ENCODE measurements at places on chromosomes 3 and 15.

DNA sequence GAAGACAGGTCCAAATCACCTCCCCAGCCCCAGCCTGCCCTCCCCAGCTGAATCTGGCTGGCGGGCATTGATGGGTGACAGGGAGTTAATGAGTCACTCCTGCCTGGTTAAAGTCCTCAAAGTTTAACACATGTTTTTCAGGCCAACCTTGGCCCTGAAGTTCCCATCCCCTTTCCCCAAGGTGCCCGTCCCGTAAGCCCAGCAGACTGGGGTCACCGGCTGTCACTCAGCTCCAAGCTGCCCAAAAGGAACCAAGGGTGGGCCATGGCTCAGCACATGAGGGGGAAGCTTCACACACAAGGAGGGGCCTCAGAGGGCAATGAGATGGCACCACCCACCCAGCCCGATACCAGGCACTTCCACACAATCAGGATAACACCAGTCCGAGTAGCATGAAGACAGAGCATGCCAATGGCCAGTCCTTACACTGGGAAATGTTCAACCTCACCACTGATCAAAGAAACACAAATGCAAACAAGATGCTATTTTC is 10.2 kb upstream of the KLF15 start:
- DNase-seq, result no peak

DNA sequence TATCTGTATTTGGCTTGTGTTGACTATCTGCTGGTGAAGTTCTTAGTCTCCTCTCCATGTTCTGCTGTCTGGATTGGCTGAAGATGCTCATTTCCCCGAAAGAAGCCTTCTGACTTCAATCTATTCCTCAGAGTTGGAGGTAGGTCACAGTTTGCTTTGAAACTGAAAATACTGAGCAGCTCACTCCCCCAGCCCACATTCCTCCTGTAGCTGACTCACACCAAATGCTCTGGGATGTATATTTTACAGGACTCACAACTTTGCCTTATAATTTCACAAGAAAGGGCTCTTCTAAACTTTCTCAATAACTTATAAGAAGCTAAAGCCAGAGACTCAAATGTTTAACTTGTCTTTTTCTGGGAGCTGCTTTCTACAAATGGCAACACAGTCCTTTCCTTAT is 36.3 kb upstream of the SNX4 start:
- no peak for DNase-seq

DNA sequence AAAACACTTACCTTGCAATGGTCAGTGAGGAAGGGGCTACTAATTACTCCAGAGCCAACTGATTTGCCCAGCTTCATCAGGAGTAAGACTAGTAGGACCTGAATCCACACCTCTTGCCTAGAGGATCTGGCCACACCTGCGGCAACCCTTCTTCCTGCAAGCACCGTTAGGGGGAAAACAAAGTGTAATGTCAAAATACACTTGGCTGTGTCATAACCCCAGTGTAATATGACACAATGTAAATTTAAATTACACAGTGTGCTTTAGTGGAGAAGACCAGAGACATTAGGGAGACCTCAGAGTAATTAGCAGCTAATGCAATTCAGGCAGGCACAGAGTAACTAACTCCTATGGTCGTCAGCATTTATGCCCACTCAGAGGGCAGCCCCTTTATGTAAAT is 308.5 kb upstream of the ARRDC4 start:
- DNase-seq, result no peak

DNA sequence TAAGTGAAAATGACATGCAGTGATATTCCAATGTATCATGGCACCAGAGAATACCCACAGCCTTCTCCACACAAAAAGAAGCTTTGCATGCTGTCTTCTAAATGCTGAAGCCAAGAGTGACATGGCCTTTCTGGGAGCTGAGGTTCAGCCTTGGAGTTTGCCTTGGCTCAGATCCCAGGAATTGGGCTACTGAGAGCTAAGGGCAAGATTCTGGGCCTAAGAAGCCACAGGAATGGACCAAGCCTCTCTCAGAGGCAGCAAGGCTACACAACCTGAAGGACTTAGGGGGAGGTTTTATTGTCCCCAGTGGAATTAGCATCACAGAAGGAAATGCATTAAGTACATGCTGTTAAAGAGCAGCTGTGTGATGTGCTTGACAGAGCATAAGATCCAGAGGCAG is 1078.5 kb downstream of the TUSC7 start:
- DNase-seq, result no peak

DNA sequence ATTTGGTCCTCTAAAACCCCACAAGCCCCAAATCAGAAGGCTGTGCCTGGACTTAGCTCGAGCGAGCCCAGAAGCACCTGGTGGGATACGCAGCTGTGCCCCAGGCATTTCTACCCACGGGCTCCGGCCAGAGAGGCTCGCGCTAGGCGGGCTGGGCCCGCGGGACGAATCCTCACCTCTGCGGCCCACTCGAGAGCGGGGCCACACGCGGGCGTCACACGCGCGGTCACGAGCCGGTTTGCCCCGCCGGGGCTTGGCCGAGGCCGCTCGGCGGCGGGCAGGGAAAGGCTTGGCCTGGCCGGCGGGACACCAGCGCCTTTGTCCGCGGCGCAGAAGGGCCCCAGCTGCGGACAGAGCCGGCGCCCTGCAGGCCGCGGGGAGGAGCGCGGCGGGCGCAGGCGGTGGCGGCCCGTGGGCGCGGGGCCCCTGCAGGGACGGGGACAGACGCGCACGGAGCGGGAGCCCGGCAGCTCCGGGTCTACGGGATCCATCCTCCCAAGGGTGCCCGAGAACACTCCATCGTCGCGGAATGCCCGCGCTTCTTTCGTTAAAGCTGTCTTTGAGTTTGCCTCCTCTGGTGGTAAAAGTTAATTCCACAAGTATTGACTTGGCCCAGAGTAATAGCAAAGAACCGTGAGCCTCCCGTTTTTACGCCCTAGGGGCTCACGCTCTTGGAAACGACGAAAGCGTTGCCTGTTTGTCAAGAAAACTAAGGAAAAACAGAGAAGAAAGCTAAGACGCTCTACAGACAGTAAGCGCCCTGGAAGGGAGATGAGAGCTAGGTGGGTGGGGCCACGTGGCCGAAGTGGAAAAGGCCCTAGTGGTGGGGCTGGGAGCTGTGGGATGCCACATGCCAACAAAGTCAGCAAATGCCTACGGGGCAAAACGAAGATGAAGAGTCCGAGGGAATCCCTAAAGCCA is 26.4 kb downstream of the TYRO3 start:
- peak; percentile 76 for DNase-seq

GRCh38 chr3:124854009-124854408 is 33.2 kb downstream of the ITGB5 start:
- no peak for DNase-seq

DNA sequence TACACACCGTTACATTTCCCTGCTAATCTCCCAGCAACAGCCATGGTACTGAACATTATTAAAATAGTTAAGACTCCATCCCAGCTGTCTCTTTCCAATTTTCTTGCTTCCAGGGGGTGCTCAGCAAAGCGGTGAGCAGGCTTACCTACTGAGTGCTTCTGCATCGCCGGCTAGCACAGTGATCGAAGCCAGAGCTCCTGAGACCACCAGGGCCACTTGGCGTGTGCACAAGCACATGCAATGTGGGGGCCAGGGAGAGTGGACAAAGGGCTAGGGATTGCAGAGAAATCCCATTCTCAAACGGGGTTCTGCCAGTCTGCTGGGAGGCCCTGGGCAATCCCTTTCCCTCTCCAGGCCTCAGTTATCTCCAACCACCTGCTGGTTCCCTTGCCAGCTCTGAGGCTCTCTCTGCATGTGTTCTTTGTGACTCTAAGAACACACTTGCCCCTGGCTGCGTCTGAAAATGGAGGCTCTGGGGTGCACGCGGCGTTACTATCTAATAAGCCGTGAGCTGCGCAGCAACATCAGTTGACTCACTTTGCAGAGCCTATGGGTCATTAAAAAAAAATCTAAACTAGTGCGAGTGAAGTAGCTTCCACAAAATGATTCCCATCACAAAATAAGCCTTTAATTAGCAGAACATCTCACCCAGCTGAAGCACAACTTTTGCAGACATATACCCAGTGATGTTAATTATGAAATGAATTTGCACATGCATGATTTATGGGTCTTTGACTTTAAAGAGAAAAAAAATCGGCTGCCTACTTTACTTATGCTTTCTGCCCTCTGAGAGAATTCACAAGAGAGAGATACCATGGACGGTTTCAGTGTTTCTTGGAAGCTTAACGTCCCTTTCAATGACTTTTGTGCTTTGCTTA is 271.5 kb downstream of the TLE3 start:
- DNase-seq, result no peak

DNA sequence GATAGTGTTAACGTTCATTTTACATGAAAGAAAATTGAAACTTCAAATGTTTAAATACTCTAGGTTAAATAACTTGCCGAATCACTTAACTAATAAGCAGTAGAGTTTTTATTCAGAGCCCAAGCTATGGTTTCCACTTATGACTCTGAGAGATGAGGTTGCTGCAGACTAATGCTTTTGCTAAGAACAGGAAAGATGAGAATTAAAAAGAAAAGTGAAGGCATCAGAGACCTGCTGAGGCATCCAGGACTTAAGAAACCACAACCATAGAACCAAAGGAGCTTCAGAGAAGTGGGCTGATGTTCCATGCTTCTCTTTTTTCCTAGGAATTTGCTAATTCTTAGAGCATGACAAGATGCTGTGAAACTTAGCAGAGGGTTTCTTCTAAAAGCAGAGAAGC is 9.5 kb downstream of the HMG20A start:
- DNase-seq, result no peak

DNA sequence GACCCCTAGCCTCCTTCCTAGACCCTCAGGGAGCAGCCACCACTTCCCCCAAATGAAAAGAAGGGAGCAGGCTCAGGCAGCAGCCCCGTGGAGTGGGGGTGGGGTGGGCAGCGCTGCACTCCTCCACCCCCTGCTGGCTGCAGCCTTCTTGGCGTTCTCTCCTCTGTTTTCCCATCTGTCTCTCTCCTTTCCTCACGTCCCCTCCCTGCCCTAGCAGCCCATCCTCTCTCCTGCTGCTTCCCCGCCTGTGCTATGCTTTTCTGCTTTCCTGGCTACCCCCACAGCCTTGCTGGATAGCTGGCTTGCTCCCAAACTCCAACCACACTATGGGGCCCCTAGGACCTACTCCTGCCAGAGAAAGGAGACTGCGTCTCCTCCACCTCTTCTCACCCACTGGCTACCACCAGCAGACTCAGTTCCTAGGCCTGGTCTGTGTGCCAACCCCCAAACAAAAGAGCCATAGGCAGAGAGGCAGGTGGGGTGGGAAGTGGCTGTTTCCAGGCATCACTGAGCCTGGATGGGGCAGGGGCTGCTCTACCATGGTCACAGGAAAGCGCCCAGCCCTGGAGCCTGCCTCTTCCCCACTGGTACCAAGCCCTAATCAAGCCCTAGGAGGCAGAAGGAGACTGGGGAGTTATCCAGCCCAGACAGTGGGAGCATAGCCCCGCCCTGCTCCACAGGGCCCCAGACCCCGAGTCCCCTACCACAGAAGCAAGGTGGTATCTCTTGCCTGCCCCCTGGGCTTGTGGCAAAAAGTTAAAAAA is 3.4 kb upstream of the DISP2 start:
- no peak for DNase-seq

DNA sequence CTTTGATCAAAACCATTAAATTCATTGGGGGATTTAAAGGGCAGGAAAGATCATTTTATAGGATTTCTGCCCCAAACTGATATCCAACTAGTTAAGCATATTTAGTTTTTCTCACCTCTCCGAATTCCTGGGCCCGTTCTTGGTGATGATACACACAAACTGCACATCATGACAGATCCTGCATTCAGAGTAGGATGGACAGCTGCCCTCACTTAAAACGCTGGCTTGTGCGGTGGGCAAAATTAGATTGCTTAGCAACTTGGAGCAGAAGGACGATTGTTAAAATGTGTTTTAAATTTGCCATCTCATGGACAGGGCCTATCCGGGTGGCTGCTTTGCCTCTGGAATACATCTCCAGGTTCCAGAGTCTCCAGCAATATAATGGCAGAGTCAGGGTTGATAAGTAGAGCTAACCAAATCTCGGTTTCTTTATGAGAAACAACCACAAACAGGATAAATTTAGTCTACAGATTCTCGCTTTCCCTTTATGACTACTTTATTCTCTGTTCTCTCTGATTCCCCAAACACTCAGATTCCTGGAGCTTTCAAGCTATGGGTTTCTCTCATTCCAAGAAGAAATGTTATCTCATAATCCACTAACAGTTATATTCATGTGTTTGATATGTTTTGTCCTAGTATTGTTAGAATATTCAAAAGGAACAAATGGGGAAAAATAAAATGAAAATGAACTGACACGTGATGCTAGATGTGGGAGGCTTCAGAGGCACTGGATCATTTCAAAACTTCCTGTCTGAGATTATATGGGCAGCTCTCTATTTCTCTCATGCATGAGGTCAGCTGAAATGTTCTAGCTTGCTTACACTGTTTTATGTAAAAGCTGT is 1014.1 kb upstream of the SEMA6D start:
- DNase-seq, result no peak

DNA sequence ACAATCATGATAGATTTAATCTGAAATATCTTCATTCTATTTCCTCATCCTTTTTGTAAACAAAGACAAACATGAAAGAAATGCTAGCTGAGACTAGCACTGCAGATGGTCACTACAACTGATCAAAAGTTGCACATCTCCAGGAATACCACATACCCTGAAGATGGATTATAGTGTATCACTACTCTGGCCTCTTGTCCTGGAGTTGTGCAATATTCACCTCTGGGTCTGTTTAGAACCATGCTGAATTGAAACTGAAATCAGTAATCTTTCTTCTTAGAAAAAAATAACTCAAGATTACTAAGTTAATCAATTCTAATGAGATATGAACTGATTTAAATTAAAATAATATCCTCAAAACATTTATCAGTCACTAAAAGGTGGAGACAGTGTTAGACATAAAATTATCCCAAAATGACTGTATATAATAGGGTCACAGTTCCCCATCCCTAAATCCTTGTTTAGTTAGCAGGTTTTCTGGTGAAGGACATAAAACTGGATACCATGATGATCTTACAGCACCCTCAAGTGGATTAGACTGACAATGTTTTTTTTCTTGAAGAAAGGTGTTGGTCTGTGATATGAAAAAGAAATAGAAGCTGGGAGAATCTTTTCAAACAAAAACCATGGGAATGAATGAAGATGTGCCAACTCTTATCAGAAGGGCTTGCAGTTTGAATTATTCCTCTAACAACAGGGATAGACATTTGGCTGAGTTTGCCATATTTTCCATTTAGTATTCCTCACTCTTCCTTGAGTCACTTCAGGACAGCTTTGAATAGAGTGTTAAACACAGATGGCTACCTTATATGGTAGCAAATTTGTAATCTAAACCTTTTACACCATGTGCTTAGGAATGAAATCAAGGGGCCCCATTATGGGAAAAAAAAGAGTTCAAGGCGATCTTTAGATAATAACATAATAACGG is 7.1 kb upstream of the TTC14 start:
- no peak for DNase-seq

DNA sequence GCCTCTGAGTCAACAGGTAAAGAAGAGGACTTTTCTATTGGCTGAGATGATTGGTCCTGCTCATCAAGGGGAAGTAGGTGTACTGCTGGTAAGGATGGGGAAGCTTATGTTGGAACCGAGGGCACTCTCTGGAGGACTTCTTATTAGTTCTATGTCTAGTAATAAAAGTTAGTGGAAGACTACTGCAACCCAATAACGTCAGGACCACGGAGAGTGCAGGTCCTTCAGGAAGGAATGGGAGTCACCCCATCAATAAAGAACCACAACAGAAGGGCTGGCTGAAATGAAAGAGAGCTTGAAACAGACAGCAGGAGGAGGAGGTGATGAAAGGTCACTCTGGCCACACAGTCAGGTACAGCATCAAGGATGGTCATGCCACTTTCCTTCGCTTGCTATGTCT is 68.8 kb upstream of the PRR23E start:
- no peak for DNase-seq

Data from ecto neural progenitor cell (in vitro differentiated cells).